ENCODE measurements at places on chromosomes 16 and 17.

DNA sequence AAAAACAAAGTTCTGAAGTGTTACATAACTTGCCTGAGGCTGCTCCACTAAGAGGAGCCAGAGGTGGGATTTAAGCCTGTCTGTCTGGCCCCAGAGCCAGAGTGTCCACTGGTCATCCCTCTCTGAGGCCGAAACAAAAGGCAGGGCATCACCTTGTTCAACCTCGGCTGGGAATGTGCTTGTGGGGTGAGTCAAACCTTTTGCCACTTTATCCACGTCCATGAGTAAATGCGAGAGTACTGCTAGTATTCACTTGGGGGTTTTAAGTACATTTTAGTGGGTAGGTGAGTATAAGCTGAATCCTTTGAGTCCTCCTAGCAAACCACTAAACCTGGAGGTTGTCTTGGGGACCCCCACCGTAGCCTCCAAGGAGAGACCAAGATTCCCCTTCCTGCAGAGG is 103.5 kb downstream of the STX8 start:
- no peak for DNase-seq

GRCh38 chr17:59418732-59419166 is 87.3 kb downstream of the YPEL2 start:
- no peak for DNase-seq

DNA sequence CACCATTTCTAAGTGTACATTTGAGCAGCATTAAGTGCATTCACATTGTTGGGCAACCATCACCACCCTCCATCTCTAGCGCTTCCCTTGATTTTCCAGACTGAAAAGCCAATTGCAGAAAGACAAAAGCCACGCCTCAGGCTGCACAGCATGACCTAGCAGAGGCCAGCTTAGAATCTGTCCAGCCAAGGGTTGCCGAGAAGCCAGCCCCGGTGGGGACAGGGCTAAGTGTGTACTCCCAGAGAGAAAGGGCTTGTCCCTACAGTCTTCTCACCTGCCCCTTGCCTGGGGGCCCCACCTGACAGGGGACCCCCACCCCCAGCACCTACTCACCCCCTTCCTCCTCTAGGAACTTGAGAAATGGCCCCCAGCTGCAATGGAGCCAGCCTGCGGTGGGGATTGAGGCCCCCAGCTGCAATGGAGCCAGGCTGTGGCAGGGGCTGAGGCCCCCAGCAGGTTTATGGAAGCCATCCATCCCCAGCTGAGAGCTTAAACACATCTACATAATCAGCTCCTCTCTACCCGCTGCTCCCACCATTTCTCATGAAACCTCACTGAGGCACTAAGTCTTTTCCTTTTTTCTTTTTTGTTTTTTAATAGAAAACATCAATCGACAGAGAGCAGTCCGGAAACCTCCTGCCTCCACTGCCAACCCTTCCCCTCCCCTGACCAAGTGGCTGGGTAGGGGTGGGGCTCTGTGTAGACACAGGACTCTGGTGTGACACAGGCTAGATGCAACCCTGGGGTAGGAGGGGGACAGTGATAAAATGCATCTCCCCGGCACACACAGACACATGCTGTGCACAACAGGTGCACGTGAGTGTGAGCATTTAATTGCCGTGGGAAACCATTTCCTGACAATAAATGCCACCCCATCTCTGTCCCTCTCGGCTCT is 77.9 kb downstream of the CCT6B start:
- DNase-seq = no peak

GRCh38 chr16:22306788-22307187 is 9.6 kb downstream of the POLR3E start:
- DNase-seq = no peak

DNA sequence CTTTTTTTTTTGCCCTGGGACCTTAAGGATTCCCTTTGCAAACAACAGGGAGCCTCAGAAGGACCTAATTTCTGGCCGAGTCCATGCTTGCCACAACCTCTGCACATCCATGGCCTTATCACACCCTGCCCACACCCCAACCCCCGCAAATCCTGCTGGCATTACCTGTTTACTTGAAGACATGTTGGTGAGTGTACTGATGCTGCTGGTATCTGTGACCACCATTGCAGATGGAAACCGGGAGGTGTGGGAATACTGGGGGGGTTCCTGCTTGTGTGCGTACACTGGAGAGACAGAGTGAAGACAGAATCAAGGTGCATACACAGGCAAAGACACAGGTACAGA is 46.0 kb downstream of the HNF1B start:
- no peak for DNase-seq

DNA sequence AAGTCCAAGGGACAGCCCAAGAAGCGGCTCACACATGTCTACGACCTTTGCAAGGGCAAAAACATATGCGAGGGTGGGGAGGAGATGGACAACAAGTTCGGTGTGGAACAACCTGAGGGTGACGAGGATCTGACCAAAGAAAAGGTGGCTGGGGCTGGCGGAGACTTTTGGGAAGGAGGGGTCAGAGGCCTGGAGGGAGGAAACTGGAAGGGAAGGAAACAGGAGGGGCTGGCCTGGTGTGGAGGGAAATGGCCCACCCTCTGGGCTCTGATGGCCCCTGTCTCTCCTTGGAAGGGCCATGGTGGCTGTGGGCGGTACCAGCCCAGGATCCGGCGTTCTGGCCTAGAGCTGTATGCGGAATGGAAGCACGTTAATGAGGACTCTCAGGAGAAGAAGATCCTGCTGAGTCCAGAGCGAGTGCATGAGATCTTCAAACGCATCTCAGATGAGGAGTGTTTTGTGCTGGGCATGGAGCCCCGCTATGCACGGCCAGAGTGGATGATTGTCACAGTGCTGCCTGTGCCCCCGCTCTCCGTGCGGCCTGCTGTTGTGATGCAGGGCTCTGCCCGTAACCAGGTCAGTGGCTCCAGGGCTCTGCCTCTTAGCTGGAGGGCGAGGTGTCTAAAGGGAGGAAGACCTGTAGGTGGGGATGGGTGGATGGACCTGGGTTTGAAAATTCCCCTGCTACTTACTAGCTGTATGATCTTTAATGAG is 12.5 kb downstream of the POLR2A start:
- DNase-seq = no peak

GRCh38 chr17:48597778-48598631 is 4.4 kb upstream of the HOXB5 start:
- DNase-seq = no peak

- no peak for DNase-seq
These were observed 2.0 kb downstream of the SIAH1 start for GRCh38 chr16:48383009-48383876.

DNA sequence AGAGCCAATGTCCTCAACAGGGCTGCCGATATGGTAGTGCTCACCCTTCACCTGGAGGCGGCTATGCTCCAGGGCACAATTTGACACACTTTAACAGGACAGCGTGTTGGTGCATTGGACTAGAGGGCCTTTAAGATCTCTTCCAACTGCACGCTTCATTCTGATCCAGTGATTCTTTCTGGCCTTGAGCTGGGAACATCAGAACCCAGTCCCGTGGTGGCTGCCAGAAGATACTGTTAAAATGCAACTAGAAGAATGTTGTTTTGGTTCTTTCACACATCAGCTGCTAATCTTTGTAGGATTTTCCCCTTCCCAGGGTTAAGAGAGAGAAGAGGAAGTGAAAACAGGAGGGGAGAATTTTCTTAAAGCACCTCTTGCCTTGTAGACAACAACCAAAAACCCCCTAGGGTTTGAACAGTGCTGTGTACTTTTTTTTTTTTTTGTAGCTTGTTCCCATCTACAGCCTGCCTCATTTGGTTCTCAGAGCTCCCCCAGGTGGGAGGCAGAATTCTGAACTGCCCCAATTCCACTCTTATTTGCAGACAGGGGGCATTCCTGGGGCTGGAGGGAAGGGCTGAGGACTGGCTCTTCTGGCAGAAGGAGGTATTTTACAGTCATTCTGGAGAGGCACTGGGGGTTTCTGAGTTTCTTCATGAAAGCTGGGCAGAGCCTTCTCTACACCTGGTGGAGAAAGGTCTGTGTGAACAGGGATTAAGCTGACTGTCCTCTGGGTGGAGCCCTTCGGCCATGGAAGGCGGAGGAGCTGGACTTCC is 32.4 kb downstream of the SMARCE1 start:
- no peak for DNase-seq

- peak; percentile 82 for DNase-seq
These were observed 4.6 kb downstream of the TGFB1I1 start for GRCh38 chr16:31476303-31477219.

GRCh38 chr17:50946891-50947781 is 81.0 kb upstream of the TOB1 start:
- DNase-seq = no peak

DNA sequence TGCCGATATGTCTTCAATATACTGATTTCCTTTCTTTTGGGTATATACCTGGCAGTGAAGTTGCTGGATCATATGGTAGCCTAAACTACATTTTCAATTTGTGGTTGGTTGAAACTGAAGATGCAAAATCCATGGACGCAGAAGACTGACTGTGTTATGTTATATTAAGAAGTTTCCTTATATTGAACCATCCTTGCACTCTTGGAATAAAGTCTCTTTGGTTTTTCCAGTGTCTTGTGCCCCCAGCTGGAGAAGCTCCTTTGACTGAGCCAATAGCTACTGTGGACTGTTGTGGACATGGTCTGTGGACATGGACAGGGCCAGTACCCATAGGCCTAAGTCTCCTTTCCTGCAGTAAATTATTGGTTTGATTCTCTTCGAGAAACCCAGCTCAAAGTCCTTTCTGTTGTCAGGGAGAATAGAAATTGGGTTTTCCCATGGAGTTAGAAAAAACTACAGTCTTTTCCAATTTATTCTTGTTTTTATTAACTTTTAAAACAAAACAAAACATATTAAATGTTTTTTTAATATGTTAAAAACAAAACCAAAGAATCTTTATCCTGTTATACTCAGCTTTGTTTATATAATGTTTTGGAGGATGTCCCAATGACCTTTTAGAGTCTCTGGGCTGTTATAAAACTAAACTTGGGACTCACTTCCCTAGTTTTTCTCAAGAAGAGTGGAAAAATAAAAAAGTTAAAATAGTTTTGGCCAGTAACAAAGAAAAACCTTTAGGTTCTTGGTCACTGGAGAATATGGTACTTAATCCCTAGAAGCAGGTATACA is 15.2 kb upstream of the IL34 start:
- DNase-seq = no peak

- DNase-seq = no peak
These were observed 16.0 kb upstream of the WIPF2 start for GRCh38 chr17:40203131-40203530.

Measured in stimulated activated CD8-positive, alpha-beta memory T cell treated with anti-CD3 and anti-CD28 coated beads, Interleukin-4, amount 100 ng/mL, for 1 hour (primary cell).